ENCODE measurements at places on chromosomes 7 and 10.

- no peak for DNase-seq
Measured at GRCh38 chr10:74013004-74013403, 15.1 kb downstream of the VCL start.

- no peak for DNase-seq
Measured at GRCh38 chr7:101386558-101387231, 24.0 kb downstream of the COL26A1 start.

- peak; percentile 38 for DNase-seq
Measured at GRCh38 chr10:122422266-122422989, 32.0 kb upstream of the ARMS2 start.

GRCh38 chr10:75688506-75689300, 257.3 kb downstream of the LRMDA start:
- DNase-seq = no peak

DNA sequence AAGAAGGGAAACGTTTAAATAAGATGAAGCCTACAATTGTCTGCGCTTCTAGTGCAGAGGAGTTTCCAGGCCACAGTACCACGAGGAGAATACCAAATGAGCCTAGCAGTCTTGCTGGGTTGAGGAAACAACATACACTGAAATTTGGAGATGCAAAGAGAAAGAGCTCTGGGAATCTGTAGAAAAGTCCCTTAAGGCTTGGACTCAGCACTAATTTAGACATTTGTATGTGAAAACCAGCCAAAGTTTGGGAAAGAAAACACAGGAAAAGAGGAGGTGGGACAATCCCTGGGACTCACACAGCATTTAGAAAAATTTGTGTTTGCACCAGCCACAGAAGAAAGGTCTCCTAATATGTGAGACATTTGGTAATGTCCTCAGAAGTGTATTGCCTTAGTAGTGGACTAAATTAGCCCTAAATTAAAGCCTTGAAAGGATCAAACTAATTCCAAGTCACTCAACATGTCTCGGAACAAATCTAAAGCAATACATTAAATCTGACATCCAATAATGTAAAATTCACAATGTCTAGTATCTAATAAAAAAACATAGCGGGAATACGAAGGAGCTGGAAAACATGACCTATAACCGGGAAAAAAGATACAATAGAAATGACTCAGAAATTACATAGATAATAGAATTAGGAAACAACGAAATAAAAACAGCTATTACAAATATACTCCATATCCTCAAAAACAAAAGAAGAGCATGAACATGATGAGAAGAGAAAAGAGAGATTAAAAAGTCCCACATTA, 187.1 kb upstream of the NAMPT start:
- DNase-seq = no peak

- peak; percentile 85 for DNase-seq
Measured at GRCh38 chr7:28748933-28749584, 209.1 kb downstream of the TRIL start.

DNA sequence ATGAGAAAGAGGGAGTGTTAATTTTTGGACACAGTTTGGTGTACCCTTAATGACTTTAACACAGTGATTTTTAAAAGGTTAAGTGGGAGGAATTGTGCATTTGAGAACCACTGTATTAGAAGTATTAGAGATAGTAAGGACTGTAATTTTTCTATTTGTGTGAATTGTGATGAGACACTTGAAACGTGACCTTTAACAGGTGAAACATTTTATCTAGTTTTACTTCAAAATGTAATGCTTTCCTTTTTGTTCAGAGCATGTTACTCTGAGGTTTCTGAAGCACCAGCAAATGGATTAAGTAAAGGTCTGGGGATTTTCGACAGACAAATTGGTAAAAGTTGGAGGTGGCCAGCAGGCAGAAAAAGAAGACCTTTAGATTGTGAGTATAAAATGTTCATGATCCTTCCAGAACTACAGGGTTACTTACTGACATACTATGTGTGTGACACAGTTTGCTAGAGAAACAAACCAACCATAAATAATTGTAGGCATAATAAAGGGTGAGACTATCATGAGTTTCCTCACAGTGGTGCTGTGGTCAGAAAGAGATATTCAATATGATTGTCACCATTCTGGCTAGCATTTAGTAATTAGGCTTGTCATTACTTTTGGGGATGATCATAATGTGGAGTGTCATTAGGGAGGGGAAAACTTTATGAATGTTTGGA, 26.1 kb downstream of the LCOR start:
- DNase-seq = no peak

DNA sequence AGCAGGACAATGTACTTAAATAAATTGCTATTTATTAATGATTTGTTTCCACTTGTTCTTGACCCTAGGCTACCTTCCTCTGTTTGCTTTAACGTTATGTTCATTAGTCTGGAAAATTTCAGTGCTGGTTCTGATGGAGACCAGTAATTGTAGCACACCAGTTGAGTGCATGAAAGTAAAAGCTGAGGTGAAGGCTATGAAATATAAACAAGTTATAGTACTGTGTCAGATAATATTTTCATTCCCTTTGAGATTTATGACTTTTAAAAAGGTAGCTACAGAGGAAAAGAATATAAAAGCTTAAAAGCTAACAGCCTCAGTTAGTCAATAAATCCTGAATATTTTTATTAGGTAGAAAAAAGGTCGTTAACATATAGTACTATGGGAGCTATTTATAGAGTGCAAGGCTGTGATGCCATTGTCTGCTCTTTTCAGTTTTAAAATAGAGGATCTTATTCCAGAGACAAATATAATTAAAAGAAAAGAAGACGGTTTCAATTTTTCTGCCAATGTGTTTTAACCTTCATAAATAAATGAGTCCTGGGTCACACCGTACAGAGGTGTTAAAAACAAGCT, 351.8 kb upstream of the ETV1 start:
- no peak for DNase-seq

GRCh38 chr7:41916450-41916927, 213.6 kb upstream of the INHBA start:
- DNase-seq = no peak

DNA sequence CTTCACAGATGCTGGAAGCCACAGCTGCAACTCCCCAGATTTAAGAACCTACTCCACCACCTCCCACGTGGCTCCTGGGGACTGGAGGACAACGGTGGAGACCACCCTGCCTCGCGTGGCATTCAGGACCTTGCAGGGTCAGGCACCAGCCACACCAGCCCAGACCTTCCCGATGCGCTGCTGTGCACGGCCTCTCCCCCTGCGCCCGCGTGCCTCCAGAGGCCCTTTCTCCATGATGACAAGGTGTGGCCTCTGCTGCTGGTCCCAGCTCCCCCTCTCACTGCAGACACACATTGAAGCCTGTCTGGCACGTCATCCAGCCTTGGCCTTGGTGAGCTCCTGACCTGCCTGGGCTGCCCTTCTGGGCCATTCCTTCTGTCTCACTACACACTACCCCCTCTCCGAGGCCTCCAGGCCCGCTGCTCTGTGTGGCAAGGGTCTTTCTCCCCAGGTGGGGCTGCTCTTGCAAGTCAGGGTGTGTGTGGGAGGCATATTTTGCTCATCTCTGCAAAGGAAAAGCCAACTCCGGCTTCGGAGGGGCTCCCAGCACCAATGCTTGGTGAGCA, 254.8 kb downstream of the MAD1L1 start:
- no peak for DNase-seq

- DNase-seq = no peak
Measured at GRCh38 chr7:95411036-95411435, 14.9 kb upstream of the PON3 start.

DNA sequence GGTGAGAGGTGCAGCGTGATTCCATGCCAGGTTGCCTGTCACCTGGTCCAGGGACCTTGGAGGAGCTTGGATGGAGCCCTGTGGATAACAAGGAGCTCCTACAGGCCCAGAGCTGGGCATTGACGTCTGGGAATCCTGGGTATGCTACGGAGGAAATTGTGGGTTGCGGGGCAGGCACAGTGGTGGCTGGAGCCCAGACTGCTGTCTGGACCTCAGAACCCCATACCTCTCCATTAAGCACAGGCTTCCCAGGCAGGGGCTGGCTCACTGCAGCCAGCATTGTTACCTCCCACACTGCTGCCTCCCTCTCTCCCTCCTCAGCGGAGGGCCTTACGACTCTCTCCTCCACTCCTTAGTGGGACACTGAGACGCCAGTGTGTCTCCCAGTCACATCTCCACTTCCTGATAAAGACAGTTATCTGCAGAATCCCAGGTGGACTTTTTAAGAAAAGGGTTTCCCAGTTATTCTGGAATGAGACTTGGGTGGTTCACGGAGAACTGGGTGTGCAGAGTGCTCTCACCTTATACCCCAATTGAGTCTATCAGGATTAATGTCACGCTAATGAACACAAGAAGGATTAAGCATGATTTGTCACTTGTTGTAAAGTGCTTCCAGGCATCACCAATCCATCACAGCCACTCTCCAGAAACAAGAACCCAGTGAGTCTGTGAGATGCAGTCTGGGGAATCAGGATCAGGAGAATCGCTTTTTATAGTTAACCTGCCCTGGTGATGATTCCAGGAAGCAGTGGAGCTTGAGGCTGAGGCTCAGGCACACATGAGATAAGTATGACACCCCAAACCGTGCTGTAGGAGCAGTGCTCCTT, 309.4 kb downstream of the RPS24 start:
- no peak for DNase-seq

DNA sequence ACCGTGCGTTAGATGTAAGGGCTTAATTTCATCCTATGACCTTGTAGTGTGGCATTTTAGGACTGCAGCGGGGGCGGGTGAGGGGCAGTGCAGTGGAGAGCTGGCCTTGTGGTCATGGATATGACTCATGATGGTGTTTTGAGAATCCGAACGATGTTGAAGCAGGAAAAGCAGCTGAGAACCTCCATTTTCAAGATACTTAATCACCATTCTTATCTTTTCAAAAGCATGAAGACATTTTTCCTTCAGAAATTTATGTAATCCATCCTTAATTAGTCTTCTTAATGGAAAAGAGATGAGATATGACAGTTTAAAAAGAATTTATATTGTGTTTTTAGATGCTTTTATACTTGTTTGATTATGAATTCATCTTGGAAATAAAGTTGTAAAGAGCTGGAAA, 9.6 kb downstream of the ATP5F1C start:
- no peak for DNase-seq

GRCh38 chr10:52312942-52313255, 1.2 kb upstream of the DKK1 start:
- DNase-seq = no peak

GRCh38 chr7:66359656-66360211, 154.6 kb downstream of the TPST1 start:
- peak; percentile 26 for DNase-seq

DNA sequence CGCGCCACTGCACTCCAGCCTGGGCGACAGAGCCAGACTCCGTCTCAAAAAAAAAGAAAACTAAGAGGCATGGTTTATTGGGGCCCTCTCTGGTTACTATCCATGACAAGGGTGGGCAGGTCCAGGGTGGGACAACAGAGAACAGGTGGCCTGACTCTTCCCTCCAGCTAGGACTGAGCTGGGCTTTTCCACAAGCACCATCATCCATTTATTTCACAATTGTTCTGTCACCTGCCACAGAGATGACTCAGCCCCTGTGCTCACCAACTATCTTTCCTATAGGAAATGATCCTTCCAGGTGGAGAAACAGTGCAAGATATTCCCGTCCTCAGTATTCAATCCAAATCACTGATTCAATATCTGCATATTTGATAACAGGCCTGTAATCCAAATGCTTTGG, 44.9 kb upstream of the MYL10 start:
- no peak for DNase-seq

DNA sequence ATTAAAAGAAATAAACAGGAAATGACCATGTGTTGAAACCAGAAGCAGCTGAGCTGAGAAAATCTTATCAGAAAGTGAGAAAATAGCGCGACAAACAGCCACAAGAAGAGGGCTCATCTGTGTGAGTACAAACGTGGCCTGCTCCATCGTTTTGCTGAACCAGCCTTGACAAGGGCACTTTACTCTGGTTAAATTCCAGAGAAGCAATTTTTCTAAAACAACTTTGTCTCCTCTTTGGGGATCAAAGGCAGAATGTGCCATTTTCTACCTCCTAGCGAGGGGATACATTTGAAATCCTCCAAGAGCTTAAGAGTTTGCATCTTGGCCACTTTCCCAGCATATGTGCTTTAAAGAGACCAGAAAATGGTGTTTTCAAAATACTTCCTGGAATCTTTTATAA, 51.3 kb upstream of the VIPR2 start:
- no peak for DNase-seq

- DNase-seq = no peak
Measured at GRCh38 chr7:78315119-78315518, 516.5 kb downstream of the PHTF2 start.

DNA sequence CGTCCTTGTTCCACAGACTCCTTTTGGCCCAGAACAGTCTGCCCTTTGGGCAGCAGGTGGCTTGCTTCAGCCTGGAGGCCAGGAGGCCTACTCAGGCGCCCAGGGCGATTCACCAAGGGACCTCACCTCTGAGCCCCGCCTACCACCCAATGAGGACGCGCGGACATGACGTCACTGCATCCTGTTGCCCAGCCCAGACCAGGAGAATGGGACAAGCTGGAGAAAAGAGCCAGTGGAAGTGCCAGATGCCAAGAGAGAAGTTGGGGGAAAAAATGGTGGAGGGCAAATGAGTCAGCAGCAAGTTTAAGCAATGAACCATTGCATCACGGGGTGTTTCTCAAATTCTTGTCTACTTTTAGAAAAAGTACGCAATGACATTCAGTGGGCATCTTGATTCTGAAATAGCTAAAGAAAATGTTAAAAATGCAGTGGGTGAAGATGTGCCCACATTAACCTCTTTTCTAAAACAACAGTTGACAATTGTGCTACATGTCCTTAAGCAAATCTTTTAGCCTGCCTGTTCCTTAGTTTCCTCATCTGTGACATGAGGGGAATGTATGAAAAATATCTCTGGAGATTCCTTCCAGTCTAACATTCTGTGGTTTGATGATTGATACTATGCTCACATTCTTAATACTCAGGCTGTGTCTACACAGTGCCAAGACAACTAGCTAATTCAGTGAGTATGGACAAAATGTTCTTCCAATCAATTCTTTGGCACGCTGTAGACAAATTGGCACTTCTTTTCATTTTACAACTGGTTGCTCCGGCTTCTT, 23.9 kb upstream of the LEP start:
- peak; percentile 93 for DNase-seq

GRCh38 chr10:92690211-92690914, 608 bp downstream of the HHEX start:
- peak; percentile 81 for DNase-seq

- no peak for DNase-seq
Measured at GRCh38 chr7:135428011-135428410, 81.9 kb downstream of the CNOT4 start.

DNA sequence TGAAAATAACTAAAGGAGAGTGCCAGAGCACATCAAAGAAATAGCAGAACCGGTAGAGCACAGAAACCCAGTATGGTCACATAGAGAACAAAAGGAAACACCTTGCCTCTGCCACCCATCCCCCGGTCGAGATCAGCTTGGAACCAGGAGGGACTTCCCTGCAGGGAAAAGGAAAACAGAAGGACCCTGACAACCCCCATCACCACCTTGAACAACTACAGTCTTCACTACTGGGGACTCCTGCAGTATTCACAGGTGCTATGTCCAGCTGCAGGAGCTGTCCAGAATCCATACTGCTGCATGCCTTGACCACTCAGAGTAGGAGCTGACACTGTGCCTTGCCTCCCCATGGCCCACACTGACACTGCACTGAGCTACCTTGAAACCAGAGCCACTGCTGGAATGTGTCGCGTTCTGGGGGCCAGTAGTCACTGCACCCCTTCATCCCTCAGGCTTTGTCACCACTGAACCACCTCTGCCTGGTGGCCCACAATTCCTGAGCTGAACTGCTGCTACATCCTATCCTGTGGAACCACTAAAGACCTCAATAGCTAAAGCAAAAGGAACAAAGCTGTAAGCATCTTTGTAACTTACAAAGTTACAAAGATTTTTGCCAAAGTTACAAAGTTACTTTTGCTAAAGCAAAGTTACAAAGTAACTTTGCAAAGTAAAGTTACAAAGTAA, 66.8 kb downstream of the TRIL start:
- no peak for DNase-seq

- no peak for DNase-seq
Measured at GRCh38 chr7:50724526-50725520, 57.9 kb downstream of the GRB10 start.
